ENCODE measurements at places on chromosomes 1 and 21.

DNA sequence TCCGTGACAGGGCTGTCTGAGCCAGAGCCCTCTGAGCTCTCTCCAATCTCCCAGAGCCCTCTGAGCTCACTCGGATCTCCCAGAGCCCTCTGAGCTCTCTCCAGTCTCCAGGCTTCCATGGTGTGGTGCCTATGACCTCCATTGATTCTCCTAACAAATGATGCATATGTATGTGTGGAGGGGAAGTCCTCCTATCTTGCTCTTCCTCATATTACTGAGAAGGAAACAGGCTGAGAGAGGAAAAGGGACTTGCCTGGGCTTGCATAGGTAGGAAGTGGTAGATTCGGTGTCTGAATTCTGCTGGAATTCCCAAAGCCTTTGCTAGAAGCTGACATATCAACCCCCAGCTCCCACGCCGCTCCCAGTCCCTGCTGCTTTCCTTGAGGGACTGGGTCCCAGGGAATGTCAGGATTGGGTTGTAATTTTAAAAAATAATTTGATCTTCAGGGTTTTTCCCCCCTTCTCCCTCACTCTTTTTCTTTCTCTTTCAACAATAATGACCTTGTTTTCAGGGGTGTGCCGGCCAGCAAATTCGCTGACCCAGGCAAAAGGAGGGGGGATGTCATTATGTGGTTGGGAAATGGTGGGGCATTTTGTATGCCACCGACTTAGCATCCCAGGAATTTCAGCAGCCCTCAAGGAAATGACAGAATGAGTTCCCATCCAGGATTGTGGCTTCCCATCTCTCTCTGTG, 42.3 kb upstream of the RUNX3 start:
- DNase-seq = no peak

DNA sequence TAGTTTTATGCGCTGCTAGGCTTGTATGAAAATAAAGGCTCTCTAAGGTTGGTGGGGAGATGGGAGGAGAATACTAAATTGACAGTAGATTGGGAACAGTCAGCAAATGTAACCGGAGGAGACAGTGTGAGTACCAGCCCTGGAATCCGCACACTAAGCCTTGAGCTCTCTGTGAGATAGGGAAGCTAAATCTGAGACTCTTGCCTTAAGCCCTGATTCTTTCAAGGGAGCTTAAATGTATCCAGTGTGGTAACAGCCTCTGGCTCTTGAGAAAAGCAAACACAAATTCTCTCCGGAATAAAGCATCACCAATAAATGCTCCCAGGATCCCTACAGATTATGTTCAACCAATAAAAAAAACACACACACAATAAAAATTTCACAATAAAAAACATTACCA, 33.0 kb upstream of the PDPN start:
- no peak for DNase-seq

DNA sequence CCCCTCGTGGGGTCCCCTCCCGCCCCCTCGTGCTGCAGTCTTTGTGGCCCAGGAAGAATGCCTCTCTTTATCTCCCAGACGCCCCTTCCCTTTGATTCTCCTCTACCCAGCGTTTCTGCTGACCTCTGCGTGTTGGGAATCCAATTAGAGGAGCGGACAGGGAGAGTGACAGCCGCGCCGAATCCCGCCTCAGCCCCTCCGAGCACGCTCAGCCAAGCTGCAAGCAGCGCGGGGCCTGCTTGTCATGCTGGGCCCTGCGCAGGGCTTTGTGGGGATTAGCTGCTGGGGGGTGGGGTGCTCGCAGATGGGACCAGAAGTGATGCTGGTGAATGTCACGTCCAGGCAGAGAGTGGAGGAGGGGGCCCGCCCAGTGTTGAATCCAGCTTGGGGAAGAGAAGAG, 91.1 kb downstream of the EPHB2 start:
- no peak for DNase-seq

DNA sequence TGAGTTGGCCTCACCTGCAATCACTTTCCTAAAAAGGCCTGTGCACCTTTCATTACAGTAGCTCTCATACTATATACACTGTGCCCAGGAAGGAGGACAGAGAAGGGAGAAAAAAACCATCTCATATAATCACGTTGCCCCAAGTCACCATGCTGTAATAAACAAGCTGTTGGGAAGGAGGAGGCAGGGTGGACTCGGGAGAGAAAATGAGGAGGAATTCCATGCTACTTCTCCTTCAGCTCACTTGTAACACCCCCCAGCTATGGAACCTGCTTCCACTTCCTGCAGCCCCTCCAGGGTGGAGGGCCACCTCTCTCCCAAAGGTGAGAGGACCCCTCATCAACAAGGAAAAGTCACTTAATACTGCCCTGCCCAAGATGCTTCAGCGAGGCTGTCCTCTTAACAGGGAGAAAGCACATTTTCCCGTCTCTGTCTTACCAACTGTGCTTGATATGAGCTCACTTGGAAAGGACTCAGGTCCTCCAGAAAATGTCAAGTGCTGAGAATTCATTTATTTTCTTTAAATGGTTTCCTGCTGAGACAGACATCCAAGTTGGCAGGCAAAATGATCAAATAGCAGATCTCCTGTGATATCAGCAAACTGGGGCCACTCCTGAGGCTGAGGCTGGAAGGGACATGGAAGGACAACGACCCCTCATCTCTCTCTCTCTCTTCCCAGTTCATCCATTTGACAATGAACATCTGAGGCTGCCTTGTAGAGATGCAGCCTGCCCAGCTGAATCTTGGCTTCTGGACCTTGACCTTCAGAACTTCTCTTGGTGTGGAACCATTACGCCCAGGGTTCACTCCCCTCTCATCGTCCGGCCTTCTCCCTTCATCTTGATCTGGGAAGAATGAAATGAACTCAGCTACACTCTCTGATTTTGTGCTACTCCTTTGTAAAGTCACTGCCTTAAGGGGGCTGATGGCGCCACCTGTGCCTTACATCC, 54.0 kb downstream of the CAPN9 start:
- no peak for DNase-seq

DNA sequence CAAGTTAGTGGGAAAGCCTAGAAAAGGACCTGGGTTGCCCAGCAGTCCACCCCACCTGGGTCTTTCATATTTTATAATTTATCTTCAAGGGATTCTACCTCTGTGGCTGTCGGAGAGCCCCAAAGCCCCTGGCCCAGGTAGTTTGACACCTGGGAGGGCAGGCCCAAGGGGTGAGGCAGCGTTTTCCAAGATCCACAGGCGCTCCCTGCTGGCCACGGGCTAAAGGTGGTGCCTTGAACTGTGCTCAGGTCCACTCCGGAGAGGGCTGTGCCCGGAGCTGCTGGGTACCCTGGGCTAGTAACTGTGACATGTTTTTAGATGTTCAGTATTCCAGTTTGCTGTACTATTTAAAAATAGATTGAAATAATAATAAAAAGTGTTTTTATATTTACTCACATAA, 37.2 kb upstream of the CRNN start:
- no peak for DNase-seq

- DNase-seq = no peak
These were observed 3.6 kb downstream of the EFNA1 start for GRCh38 chr1:155131285-155131684.

GRCh38 chr1:16235944-16236510, 956 bp downstream of the CPLANE2 start:
- peak; percentile 64 for DNase-seq

- peak; percentile 54 for DNase-seq
These were observed at the start of gene GPR137B for GRCh38 chr1:236142253-236143103. Gene GPR137B, plus strand, starts transcription at chr1:236142539. Its CDS starts 84 bp downstream, at chr1:236142623.

- no peak for DNase-seq
These were observed 7.6 kb upstream of the SHISA4 start for GRCh38 chr1:201880928-201881571.

DNA sequence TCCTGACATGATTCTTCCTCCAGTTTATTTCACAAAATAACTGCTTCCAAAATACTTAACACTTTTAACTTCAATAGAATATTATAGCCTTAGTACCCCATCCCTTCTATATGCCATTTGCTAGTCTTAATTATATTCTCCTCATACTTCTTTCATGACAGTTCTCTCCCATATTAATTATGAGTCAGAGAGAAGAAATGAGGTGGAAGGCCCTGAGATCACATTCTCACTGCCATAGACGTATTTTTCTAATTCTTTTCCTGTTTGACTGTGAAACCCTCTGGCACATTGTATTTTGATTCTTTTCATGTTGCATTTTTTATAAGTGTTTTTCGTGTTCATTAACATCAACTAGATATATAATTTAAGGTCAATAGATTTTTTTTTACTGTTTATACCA, 88.4 kb downstream of the GTF2B start:
- DNase-seq = no peak

DNA sequence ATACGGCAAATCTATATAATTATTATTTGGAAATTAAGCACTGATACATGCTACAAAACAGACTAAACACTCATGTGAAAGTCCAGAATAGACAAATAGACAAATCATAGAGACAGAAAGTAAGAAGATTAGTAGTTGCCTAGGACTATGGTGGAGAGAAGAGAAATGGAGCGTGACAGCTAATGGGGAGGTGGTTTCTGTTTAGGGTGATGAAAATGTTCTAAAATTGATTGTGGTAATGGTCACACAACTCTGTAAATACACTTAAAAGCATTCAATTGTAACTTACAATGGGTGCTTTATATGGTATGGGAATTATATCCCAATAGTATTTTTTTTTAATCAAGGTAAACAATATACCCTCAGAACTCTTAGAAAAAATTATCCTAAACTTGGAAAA, 20.4 kb upstream of the ITLN2 start:
- DNase-seq = no peak

DNA sequence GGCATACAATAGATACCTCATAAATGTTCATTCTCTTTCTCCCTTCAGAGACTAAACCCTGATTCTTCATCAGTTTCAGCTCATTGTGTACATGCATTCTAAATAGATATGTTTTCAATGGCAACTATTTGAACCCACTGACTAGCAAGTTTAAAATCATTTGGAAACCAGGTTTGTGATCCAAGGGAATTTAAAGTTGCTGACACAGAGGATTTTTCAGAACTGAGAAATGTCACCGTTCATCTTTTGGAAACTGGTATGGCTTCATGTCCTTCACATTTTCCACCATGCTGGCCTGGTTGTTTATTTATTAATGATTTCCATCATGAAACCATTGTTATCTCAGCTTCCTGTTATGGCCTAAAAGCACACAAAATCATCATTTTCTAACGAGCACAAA, 81.8 kb upstream of the BARHL2 start:
- DNase-seq = no peak

GRCh38 chr1:201847150-201847549, 18.2 kb downstream of the IPO9 start:
- no peak for DNase-seq

DNA sequence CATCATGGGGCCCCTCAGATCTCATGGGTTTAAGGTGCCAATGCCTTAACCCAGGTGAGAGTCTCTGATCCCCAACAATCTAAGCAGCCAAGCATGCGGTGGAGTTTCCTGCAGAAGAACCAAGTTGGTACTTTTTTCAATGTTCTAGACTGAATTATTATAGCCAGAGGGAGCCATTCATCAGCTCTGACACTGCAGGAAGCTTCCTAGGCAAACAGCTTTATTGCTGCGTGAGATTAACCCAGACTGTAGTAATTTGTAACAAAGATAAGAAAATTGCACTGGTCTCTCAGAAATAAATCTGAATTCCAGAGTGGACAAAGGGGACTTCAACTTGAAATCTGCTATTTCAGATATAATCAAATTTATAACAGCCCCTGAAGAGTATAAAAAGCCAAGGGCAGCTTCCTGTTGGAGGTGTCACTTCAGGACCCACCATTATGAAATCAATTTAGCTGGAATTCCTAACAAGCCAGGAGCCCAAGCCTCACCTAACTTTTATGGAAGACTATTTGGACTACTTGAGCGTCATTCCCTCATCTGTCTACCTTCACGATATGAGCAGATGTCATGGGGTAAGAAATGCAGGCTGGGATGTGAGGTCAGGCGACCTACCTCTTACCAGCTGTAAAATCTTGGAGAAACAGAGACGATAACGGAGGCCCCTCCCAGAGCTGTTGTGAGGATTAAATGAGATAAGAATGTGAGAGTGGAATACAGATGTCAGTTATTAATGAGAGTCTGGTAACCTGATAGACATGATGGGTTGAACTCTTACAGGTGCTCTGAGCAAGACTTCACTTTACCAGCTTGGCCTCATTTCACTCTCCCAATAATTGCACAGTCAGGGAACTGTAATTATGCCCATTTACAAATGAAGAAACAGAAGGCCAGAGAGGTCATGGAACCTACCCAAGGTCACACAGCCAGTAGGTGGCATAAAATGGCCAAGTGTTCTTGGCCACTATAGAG, 135.1 kb downstream of the RRAGC start:
- DNase-seq = no peak

- DNase-seq = no peak
These were observed 42.1 kb upstream of the NEGR1 start for GRCh38 chr1:72324451-72324850.
